ENCODE measurements at places on chromosomes 5 and 9. TPM values are rescaled to one million over a fixed set of nuclear protein-coding genes. Genes with fewer than 3 reads are reported as not detected.

GABRP gene
- not detected for total RNA-seq

BOD1 gene
- 101 TPM for total RNA-seq

CARD6 gene
- total RNA-seq: 3.6 TPM

FST gene
- 2.5 TPM for total RNA-seq

WDR38 gene
- total RNA-seq: not detected

ZNF354C gene
- 1.6 TPM for total RNA-seq

DNA sequence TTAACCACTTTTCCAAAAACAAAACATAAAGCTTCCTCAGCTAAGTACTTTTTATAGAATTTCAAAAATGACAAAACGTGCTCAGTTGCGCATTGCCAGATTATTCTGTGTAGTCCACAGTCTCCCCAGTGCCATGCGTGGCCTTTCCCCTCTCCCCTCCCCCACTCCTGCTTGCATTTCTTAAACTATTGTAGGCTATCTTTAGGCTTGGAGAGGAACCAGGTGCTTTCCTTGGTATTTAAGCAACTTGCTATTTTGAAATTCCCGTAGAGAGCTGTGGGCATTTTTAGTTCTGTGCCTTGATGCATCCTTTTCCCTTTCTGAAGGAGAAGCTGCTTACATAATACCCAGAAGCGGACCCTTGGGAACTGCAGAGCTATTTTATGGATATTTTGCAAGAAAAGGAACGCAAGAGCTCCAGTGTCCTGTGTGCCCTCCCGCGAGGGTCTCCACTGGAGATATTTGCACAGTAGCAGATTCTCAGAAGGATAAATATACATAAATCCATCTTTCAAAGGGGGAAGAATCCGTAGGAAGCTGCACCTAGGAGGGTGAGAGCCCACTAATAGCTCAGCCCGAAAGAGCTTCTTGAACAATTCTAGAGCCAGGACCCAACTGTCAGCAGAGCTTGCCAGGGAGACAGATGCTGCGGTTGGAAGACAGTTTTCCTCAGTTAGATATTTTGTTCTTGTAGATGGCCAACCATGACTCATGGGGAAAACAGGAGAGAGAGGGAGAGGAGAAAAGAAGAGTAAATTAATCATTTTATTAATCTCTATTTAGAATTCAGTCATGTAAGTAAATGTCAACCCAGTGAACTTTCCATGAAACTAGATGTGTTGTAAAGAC lies 1298.3 kb upstream of the WWC1 start:
- DNase-seq: no peak

DNA sequence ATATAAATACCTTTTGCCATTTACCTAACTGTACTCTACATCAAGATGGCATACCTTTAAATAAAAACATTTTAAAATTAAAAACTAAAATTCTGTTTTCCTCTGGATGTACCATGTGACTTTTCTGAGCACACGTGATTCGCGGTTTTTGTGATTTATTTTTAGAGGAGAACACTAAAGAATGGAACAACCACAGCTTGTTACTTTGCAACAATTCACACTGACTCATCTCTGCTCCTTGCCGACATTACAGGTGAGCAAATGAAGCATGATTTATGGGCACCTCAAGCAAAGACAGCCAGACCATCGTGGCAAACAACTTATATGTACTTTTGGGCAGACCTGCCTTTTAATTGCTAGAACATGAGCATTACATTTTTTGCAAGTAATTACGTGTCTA lies 61.3 kb downstream of the GDA start:
- DNase-seq: no peak

DNA sequence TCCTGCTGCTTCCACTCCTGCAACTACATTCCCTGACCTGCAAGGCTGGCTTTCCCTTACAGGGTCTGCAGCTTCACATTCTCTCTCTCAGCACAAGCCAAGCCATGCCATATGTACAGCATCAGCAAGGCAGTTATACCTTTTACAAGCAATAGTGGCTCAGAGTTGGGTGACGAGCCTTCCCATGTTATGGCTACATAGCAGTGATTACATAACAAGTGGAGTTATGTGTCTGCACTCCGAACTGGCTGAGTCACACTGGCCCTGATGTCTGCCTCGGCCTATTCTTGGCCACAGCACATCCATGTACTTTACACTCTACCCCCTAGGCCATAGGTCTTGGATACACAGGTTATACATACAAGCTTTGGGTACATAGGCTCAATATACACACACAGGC lies 52.0 kb upstream of the SNCAIP start:
- no peak for DNase-seq

- no peak for DNase-seq
These were observed 418.1 kb upstream of the SEMA6A start for GRCh38 chr5:116992681-116993080.

GRCh38 chr5:1703352-1704050 lies 96.1 kb downstream of the MRPL36 start:
- no peak for DNase-seq

GRCh38 chr5:124790895-124791732 lies 44.7 kb upstream of the ZNF608 start:
- DNase-seq: no peak

DNA sequence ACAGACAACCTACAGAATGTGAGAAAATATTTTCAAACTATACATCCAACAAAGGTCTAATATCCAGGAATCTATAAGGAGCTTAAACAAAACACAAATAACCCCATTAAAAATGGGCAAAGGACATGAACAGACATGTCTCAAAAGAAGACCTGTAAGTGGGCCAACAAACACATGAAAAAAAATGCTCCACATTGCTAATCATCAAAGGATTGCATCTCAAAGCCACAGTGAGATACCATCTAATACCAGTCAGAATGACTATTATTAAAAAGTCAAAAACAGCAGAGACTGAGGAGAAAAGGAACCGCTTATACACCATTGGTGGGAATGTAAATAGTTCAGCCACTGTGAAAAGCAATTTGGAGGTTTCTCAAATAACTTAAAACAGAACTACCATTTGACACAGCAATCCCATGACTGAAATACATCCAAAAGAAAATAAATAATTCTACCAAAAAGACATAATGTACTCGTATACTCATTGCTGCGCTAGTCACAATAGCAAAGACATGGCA lies 39.1 kb upstream of the C5orf63 start:
- DNase-seq: no peak

GRCh38 chr5:106254784-106255183 lies 1416.0 kb downstream of the EFNA5 start:
- DNase-seq: no peak
